CD4-positive, alpha-beta T cell treated with Interleukin-21 for 1 hour (primary cell): ENCODE measurements at places on chromosomes 1 and 21.

DNA sequence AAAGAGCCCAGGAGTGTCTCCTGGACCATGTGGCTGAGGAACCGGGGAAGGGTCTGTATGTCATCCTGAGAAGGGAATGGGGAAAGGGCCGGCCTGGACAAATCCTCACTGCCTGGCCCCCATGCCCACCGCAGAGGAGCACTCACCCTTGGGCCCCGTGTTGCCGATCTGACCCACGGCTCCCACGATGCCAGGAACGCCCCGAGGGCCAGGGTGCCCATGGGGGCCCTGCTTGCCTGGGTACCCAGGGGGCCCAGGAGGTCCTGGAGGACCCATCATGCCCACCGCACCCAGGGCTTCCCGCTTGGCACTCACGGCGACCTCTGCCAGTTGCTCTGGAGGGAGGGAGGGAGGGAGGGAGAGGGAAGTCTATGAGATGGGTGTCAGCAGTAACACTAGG is 14.6 kb downstream of the COL9A2 start:
- no peak for DNase-seq

- DNase-seq = no peak
These were observed 249.8 kb downstream of the USH2A start for GRCh38 chr1:216173376-216173995.

DNA sequence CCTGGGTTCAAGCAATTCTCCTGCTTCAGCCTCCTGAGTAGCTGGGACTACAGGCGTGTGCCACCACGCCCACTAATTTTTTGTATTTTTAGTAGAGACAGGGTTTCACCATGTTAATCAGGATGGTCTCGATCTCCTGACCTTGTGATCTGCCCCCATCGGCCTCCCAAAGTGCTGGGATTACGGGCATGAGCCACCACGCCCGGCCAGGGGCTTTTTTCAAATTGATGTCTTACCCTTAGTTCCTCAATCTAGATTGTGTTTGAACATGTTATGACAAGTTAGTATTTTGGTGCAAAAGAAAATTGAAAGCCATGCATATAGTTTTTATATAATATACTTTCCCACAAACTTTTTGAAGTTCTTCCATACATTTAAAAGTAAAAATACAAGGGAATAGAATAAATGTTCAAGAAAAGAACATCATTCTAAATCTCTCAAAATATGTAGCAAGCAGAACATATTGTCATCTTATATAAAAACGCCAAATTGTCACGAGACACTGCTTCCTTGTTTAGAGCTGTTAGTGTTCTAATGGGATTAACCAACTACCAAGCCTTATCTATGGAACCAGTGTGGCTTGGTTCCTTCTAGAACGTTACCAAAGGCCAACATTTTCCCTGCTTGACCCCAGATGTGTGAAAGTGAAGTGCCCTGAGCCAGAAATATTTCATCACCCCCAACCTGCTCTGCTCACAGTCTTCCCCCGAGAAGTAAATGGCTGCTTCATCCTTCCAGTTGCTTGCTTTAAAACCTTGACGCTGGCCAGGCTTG is 9.5 kb upstream of the PLEKHM2 start:
- DNase-seq = no peak

- DNase-seq = no peak
These were observed 1.8 kb downstream of the VANGL2 start for GRCh38 chr1:160402001-160402795.

GRCh38 chr1:47650611-47651010 is 212.8 kb downstream of the FOXD2 start:
- DNase-seq = no peak

GRCh38 chr1:180773210-180773865 is 139.4 kb upstream of the KIAA1614 start:
- no peak for DNase-seq
